Left ventricle myocardium inferior (tissue), 1 donor: ENCODE measurements at places on chromosomes 16 and 17.

- no peak for DNase-seq
These were observed 4.7 kb downstream of the SLC12A3 start for GRCh38 chr16:56869513-56870275.

- DNase-seq = no peak
These were observed 80.0 kb upstream of the NKD1 start for GRCh38 chr16:50467943-50468748.

DNA sequence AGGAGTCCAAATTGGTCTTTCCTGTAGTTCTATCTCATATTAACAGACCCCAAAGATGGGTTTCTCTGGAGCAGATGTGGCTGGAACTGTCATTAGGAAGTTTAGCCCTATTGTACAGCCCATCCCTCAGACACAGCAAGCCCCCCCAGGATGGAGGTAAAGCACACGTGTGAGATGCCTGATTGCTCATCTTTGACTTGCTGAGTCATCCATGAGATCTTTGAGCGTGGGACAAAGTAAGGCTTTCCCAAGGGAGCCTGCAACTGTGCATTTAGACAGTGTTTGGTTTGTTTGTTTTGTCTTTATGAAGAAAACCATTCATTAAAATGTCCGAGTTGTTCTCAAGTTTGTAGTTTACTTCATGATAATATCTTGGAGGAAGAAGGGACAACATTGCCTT lies 145.3 kb upstream of the CDH13 start:
- DNase-seq = no peak

- DNase-seq = no peak
These were observed 280.7 kb downstream of the CPPED1 start for GRCh38 chr16:12523002-12523401.

DNA sequence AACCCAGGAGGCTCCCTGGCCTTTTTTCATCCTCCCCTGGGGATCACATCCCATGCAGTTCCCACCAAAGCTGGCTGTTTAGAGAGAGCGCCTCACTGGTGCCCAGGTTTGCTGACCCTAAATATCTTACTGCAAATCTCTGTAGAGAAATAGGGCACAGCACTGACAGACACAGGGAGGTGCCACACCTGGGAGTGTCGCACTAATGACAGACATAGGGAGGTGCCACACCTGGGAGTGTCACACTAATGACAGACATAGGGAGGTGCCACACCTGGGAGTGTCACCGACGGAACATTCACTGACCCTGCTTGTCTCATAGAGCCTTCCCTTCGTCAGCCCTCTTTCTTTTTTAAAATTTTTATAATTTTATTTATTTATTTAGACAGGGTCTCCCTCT lies 25.6 kb downstream of the UNK start:
- no peak for DNase-seq

GRCh38 chr17:32593003-32593402 lies 106.2 kb downstream of the CDK5R1 start:
- no peak for DNase-seq

GRCh38 chr17:78214016-78214705 lies at the start of gene BIRC5:
TSS of gene BIRC5 (plus strand) at chr17:78214253. CDS start at chr17:78214317, 64 bp downstream.
- peak; percentile 91 for DNase-seq

DNA sequence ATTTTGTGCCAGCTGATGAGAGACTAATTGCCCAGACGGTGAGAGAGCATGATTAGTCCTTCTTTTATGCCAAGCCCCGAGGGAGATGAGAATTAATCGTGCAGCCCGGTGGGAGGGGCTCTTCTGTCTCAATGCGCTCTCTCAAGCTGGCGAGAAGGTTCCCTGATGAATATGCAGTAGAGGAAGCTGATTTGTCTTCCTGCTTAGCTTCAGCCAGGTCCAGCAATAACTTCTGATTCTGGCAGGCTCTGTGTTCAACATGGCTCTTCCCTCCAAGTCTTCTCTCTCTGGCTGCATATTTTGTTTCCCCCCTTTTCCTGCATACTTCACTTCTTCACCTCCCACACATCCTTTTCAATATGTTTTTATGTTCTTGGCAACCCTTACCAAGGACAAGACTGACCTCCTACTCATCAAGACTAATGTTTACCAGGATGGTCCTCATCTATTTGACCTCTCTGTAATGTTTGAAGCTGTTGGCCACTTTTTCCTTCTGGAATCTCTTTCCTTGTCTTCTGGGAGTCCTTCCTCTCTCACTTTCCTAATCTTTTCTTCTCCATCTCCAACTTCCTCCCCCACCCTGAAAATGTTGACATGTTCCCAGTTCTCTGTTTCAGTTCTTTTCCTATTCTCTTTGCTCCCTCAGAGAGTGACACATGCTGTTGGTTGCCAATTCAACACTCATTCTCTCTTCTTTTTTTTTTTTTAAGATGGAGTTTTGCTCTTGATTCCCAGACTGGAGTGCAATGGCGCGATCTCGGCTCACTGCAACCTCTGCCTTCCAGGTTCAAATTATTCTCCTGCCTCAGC lies 33.1 kb downstream of the ARL4D start:
- no peak for DNase-seq

- no peak for DNase-seq
These were observed 6.5 kb downstream of the GRB7 start for GRCh38 chr17:39744075-39744835.

GRCh38 chr16:20175358-20175757 lies 101.7 kb upstream of the GPR139 start:
- DNase-seq = no peak

GRCh38 chr17:57138956-57139576 lies 54.0 kb downstream of the AKAP1 start:
- DNase-seq = no peak
